ENCODE measurements at places on chromosomes 3 and 15.

DNA sequence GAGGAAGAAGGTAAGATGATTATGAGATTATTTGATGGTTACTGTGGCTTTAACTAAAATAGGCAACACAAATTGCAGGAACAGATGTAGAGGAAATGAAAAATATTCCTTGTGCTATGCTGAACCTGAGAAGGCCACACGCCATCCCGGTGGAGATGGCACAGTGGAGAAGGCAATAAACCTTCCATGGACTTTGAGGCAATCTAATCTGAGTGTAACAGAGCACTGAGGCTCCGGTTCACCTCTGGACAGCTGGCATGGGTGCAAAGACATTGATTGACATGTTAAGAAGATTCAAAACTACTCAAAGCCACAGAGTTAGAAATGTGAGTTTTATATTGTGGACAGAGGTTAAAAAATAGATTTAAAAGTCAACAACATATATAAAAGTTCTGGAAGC, 535.7 kb downstream of the AGBL1 start:
- DNase-seq, result no peak

- no peak for DNase-seq
These were observed 73.5 kb downstream of the GOLGA8G start for GRCh38 chr15:28459279-28459678.

DNA sequence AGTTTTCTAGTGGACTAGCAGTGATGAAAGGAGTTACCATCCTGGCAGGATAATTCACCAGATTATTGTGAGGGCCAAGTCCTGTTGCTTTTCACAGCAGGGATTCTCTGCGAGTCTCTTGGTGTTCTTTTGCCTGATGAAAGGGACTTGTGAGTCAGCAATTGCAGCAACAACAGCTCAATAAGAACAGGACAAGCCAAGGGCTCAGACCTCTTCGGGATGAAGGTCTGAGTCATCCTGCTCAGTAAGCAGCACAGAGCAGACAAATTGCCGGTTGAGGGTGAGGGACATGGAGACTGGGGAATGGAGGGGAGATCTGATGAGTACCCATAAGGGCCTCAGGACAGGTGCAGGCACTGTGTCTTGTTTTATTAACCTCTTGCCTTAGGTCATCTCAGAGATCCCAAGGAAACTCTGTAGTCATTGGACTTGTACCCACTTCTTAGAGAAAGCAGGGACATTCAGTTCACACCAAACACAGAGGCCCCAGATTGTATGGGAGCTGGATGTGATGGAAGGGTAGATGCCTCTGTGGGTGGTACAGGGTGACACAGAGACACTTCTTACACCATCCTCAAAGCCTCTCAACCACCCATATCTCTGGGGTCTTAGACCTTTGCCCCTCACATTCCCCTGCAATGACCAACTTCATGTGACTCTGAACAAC, 173.8 kb upstream of the TLE3 start:
- DNase-seq, result peak; percentile 65

GRCh38 chr3:17132286-17133115, 247.7 kb downstream of the PLCL2 start:
- DNase-seq, result no peak

DNA sequence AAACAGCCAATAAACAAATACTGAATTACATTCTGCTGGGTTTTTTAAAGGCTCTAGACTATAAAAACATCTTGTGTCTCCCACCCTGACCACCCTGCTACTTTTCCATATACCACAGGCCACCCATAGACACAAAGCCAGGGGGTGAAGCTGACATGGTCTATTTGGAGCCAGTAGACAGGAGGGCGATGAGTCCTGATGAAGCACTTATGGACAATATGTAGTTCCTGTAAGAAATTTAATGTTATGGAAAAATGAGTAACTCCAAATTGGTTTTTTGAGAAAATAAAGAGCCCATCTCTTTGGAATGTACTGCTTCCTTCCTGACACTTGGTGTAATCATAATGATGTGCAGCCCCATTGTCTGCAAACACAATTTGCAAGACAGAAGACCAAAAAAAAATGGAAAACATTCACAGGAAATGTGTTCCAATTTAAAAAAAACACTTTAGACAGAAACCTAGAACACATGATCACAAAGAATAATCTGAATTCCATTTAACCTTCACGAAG, 11.8 kb downstream of the SSR3 start:
- no peak for DNase-seq

DNA sequence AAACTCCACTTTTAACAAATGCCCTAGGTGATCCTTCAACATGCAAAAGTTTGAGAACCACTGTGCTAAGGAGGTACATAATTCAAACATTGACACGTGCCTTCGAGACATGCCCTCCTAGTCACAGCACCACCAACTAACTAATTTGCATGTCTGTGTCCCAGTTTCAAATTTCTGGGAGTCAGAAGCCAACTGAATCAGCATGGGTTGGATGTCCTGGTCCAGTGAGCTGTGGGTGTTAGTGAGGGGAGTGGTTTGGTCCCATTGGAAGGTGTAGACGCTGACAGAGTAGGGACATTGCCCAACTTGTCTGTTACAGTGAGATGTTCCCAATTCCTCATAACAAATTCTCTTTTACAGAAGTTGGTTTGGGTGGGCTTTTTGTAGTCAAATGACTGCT, 67.3 kb upstream of the ADPGK start:
- no peak for DNase-seq

GRCh38 chr3:141846050-141846433, 30.4 kb upstream of the ATP1B3 start:
- DNase-seq, result no peak

DNA sequence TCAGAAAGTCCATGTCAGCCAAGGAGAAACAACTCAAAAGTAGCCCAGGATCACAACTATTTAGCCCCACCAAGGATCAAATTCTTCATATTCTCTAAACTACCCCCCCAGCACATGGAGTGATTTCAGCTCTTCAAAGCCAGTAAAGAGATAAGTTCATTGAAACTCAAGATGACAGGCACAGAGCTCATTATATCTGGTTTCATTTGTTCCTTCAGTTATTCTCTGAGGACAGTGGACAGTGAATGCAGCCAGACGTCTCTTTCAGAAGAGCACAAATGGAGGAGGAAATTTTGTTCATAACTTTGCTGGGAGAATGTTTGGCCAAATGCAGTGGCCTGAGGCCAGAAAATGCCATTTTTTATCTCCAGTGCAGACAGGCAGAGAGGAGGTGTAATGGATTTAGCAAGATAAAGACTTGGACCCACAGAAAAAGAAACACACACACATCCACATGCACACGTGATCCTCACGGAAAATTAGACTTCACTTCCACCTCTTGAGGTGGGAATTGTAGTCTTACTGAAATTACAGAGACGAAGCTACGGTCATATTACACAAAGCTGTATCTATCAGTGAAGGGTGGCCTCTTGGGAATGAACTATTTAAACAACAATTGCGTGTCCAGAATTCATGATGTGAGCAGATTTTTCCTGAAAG, 64.6 kb downstream of the HES1 start:
- no peak for DNase-seq

DNA sequence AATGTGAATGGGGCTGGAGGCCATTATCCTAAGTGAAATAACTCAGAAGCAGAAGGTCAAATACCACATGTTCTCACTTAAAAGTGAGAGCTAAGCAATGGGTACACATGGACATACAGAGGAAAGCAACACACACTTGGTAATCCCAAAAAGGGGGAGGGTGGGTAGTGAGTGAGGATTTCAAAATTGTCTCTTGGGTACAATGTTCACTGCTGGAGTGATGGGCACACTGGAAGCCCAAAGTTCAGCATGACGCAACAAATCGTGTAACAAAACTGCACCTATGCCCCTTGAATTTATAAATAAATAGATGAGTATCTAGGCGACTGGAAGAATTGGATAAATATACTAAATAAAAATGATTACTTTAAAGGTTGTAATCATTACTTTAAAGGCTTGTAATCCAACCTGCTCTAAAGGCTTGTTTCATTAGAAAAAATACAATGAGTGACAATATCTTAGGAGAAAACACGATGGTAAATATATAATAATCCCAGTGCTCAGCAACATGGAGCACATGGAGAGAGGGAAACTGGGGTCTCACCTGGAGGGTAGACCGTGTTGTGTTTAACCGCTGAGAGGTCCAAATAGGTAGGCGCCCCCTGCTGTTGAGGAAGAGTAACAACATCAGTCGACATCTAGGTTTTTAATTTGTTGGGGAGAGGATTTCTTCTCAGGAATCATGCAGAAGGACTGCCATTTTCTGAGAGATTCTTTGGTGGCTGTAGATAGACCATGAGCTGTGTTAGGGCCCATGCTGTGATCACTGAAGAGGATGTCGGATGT, 78.5 kb upstream of the ROBO1 start:
- DNase-seq, result no peak

GRCh38 chr3:156751461-156752025, 74.6 kb upstream of the LEKR1 start:
- peak; percentile 18 for DNase-seq

DNA sequence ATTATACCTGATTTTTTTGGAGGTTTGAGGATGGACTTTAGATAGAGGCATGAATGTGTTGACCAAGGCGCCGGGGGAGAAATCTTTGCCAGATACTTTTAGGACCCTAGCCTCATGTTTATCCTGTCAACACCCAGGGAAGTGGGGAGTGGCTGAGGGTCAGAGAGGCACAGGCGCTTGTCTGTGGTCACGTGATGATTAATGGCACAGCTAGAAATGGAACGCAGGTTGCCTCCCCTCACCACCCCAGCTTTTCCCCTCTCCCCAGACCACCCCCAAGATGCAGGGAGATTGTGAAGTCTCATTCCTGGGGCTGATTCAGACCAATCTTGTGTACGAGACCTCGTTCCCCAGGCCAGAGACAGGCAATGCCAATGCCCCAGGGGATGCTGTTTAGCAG, 218.4 kb upstream of the LINGO1 start:
- no peak for DNase-seq

DNA sequence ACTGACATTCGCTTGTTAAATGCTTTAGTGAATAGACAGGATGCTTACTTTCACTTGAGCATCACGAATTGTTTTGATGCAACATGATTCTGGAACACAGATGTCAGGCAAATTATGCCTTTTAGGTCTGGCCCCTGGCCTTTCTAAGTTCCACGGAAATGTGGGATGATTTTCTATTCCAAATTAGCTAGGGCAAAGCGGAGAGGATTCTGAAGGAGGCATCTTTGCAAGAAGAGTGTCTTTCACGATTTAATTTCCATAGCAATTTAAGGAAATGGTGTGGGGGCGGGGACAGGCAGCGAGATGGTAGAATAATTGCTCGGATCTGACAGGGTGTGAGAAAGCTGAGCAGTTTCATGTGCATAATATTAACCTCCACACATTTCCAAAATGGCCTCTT, 238.5 kb upstream of the KCNMB2 start:
- DNase-seq, result no peak

GRCh38 chr3:60847791-60848190, 403.5 kb downstream of the FHIT start:
- DNase-seq, result no peak

GRCh38 chr3:87161013-87161412, 66.1 kb upstream of the CHMP2B start:
- no peak for DNase-seq

DNA sequence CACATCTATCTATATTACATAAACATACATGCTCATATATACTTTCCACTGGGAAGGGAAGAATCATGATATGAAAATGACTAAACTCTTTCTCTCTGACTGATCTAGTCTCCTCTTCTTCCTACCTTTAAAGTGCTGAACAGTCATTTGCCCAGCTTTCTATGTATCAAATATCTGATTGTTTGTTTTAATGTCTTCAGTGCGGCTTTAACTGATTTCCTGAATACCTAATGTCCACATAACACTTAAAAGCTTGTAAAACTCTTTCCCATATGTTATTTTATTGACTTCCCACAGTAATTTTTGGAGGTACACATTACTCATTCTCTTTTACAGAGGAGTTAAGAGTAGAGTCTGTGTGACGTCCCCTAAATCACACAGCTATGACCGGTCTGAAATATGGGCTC, 28.2 kb downstream of the CPOX start:
- no peak for DNase-seq

GRCh38 chr15:55407498-55408011, 604 bp downstream of the CCPG1 start:
- DNase-seq, result no peak
